Hepatocyte (in vitro differentiated cells): ENCODE measurements at places on chromosomes 3 and 15. TPM values are rescaled to one million over a fixed set of nuclear protein-coding genes. Genes with fewer than 3 reads are reported as not detected.
A peak's percentile ranks its signal among the peaks of the same experiment; 100 is the strongest.

The TM4SF18 gene
- total RNA-seq, result 1.7 and 3.7 TPM in 2 replicates

The KNG1 gene
- 88.9 and 109 TPM in 2 replicates for total RNA-seq

The GABRA5 gene
- 0.10 and 0.20 TPM in 2 replicates for total RNA-seq

The KLHL6 gene
- 0.16 and 0.17 TPM in 2 replicates for total RNA-seq

DNA sequence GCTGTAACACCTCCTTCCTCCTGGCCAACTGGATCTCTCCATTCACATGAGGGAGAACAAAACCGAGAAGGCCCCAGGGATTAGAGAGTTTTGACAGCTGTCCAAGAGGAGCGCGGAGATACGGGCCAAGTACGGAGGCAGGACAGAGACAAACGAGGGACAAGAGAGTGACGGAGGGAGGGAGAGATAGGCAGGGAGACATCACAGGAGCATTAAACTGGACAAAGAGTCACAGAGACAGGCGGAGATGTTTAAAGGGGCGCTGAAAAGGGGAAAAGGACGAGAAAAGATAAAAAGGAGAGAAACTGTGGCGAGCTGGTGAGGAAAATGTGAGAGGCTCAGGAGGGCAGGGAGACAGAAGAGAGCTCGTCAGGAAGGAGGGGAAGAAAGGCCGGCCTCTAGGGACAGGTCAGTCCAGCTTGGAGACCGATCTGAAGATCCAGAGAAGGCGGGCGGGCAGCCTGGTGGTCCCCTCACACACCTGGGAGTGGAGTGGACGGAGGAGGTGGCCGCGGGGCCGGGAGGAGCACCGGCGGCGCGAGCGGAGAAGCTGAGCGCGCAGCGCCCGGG, 40.5 kb upstream of the ROPN1 start:
- H3K27ac ChIP-seq, result peak overlapping the region; percentile 90
- no peaks in the 10 kb centered on the region for H3K4me1 ChIP-seq
- peak; percentile 17 for DNase-seq
- H3K4me3 ChIP-seq, result peak overlapping the region; percentile 95
- no peaks in the 10 kb centered on the region for H3K36me3 ChIP-seq

DNA sequence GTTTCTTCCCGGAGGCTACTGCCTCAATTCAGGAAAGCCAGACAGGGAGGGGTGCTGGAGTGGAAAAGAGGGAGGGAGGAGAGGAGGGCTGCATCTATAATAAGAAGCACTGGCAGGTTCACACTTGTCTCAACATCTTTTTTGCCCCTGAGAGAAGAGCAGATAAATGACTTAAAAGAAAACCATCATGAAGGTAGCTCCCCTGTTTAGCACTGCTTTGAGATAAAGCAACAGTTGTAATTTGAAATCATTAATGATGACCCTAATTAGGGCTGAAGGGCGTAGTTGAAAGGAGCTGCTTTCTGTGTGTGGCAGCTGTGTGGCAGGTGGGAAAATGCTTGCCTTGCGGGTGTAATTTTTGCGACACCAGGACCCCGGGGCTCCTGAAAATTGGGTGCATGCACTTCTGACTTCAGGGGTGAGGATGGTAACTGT, 222.8 kb upstream of the IL12A start:
- no peak for DNase-seq
- peak overlapping the region; percentile 90 for H3K4me3 ChIP-seq
- H3K4me1 ChIP-seq, result peaks cover 13% of the 10 kb centered on the region
- H3K27me3 ChIP-seq, result no peaks in the 10 kb centered on the region
- H3K36me3 ChIP-seq, result no peaks in the 10 kb centered on the region
- H3K27ac ChIP-seq, result peak overlapping the region; percentile 91

DNA sequence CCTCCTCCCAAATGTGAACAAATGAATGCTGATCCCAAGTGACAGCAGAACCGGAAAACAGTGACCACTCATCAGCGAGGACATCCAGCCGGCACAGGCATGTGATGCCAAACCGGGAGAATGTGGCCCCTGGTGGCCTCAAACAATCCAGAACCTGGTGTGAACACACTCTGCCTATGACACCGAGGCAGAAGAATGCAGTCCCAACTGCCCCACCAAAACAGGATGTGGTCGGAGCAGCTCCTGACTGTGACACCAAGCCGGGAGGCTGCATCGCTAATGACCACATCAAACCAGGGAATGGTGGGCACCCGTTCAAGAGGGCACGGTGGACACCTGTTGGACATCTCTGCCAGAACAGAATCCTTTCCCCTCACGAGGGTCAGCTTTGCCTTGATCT, 15.4 kb downstream of the SCN5A start:
- no peak overlapping the region for H3K27ac ChIP-seq
- H3K27me3 ChIP-seq, result peaks cover 4% of the 10 kb centered on the region
- H3K4me1 ChIP-seq, result no peaks in the 10 kb centered on the region
- no peak for DNase-seq

GRCh38 chr3:18657858-18658820, 233.0 kb upstream of the SATB1 start:
- H3K27ac ChIP-seq, result no peak overlapping the region
- H3K4me3 ChIP-seq, result no peak overlapping the region
- no peaks in the 10 kb centered on the region for H3K4me1 ChIP-seq

DNA sequence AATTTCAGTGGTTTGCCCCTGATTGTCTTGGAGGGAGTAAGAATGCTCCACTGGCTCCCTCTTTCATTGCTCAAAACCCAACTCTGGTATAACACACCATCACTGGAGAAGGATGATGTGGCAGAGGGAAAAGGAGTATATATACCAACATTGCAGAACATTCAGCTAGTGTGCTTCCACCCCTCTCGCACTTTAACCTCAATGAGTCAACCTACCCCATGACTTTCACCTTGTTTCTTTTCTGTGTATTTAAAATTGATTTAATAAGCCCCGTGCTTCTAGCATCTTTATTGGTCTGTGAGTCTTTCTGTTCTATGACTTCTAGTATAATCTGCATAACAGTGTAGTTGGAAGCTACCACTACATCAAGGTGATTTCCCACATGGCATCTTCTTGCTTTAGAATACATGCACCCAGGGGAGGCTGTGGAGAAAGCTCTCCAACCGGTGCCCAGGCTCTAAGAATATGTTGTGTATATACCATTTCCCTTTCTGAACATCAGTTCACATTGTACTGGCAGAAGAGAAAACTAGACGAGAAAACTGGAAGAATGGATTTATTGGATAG, 595.1 kb upstream of the TGFBR2 start:
- no peaks in the 10 kb centered on the region for H3K4me1 ChIP-seq
- no peaks in the 10 kb centered on the region for H3K36me3 ChIP-seq
- DNase-seq, result no peak

- H3K27me3 ChIP-seq, result no peaks in the 10 kb centered on the region
- H3K27ac ChIP-seq, result no peak overlapping the region
- peaks cover 10% of the 10 kb centered on the region for H3K4me1 ChIP-seq
- H3K36me3 ChIP-seq, result no peaks in the 10 kb centered on the region
- H3K4me3 ChIP-seq, result no peak overlapping the region
These were observed 9.3 kb upstream of the PRICKLE2 start for GRCh38 chr3:64234571-64234970.

DNA sequence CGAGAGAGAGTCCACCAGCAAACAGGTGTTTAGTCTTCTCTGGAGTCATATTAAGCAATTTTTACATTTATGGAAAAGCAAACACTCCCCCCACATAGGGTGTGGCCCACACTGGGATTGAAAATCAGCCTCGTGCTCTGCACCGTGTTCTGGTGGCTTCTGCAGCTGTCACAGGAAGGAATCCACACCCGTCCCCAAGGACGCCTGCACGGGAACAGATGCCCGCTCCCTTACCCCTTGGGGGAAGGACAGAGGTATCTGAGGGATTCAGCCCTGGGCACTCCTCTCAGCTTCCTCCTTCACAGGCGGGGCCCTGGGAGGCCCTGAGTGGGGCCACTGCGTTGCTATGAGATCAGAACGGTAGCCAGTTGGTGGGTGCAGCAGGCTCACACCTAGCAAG, 27.8 kb downstream of the LIPC start:
- peak overlapping the region; percentile 63 for H3K27ac ChIP-seq
- H3K4me3 ChIP-seq, result no peak overlapping the region
- H3K27me3 ChIP-seq, result no peaks in the 10 kb centered on the region
- peaks cover 26% of the 10 kb centered on the region for H3K4me1 ChIP-seq
- no peak for DNase-seq

- no peak overlapping the region for H3K27ac ChIP-seq
- no peaks in the 10 kb centered on the region for H3K4me1 ChIP-seq
- no peaks in the 10 kb centered on the region for H3K27me3 ChIP-seq
These were observed 286.3 kb downstream of the XXYLT1 start for GRCh38 chr3:194984622-194985021.
